Naive thymus-derived CD8-positive, alpha-beta T cell (primary cell): ENCODE measurements at places on chromosomes 5 and 9.

DNA sequence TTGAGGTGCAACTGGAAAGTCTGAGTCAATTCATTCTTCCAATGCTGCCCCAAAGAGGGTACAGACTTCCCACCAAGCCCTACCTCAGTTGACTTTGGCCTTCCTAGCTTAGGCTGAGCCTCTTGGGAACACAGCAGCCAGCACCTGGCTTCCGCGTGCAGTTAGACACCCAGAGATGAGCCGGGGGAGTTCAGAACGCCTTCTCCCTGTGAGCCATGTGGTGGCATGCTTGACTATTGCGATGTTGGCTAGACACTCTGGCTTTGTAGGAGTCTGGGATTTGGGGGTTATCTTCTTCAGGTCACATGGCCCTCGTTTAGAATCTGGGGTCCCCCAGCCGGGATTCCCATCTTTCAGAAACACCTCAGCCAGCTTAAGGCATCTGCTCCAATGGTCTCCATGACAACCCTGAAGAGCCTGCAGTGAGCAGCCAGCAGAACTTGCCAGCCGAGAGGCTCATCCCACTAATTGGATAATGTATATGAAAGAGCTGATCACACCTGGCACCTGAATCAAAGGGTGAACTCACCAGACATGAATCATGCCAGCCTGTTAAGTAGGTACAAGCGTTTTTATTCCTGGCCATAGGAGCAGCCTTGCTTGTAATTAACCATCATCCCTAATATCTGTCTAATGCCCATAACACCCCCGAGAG, 167.5 kb downstream of the SYK start:
- no peak for DNase-seq

GRCh38 chr9:95085861-95086563, 231.5 kb downstream of the FANCC start:
- DNase-seq, result no peak

GRCh38 chr5:132426525-132427138, 57.1 kb downstream of the SLC22A5 start:
- no peak for DNase-seq

- no peak for DNase-seq
Observed at GRCh38 chr9:81047280-81047679, 642.1 kb downstream of the TLE1 start.

DNA sequence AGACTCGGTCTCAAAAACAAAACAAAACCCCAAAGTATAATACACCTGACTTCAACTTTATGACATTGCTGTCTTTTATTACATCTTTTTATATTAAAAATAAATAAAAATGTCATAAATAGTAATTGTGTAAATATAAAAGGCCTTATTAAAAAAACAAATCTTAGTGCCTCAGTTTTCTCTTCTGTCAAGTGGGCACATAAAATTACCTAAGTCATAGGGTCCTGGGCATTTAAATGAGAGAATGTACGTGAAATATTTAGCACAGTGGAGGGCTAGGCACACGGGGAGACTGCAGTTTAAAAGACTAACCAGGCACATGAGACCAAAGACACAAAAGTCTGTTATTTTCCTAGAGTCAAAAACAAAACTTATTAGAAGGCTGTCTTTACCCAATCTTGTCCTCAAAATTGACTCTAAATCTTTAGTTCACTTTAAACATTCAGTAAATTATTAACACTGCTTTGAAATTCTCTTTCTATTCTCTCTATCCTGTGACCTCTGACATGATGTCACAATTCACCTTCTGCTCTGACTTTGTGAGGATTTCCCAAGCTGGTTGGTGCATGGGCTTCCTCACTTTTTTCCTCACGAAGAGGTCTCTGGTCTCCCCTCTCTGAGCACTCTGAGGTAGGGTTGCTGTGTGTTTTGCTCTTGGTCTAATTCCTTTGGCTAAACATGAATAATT, 2.5 kb upstream of the RNF14 start:
- DNase-seq, result no peak

DNA sequence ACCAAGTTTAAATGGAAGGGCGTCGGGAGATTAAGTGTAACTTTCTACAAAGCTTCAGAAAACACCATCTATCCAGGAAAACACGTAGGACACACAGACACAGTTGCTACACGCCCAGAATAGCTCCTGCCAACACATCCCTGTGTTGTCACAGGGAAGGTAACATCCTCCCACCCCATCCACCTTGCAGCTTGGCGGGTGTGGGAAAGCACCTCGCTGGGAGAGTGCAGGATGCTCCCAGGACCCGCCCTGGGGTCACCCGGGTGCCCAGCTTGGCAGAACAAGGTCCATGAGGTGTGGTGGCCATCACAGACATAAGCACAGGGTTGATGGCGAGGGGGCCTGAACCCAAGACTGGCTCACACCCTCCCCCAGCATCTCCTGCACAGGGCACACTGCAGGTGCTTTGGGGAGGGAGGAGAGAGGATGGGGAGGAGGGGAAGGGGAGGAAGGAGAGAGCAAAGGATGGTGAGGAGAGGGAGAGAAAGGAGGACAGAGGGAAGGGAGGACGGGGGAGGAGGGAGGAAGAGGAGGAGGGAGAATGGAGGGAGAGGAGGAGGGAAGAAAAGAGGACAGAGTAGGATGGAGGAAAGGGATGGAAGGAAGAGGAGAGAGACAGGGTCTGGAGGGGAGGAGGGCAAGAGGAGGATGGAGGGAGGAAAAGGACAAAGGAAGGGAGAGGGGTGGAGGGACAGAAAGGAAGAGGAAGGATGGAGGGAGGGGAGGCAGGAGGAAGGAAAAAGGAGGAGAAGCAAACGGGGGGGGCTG, 37.2 kb downstream of the GOLM1 start:
- DNase-seq, result no peak

GRCh38 chr9:118003240-118003639, 299.0 kb downstream of the TLR4 start:
- DNase-seq, result no peak

DNA sequence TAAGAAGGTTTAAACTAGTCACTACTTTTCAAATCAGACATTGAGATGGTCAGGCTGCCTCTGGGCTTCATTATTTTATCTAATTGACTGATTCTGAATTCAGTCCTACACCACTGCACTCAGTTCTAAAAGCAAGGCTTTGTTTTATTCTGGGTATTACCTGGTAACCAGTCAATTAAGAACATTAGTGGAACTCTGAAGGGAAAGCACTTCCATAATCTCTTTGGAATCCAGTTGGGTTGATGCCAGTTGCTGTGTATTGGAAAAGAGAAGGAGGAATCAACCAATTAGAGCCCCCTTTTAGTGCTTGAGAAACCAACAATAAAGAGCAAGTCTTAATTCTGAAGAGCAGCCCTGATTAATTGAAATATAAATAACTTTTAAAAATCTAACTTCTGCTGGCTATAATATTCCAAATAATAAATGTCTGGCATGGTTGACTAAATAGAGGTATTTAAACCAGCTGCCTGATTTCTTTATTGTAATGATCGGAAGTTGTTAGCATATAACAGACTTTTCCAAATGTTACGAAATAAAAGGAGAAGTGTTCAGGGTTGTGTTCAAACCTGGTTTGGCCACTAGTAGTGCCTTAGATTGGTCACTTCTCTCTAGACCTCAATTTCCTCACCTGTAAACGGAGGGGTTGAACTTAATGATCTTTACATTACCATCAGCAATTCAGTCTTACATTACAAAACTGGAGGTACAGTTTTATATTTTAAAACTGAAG, 32.0 kb downstream of the CPEB4 start:
- no peak for DNase-seq

GRCh38 chr5:107514305-107514704, 156.4 kb downstream of the EFNA5 start:
- DNase-seq, result no peak

DNA sequence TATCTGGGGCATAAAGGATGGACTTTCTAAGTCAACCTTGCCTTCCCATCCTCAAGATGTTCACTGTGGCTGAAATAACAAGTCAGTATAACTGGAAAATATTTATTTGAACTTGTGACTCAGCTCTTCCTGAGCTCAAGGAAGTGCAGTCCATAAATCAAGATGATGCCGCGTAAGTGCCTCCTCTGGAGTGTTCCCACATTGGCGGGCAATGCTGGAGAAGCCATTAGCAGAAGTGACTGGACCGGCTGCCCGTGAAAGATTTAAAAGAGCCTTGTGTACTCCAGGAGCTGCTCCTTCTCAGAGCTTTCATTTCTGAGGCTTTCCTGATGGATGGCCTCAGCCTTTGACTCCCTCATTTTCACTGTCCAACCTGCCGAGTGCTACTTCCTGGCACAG, 17.4 kb downstream of the TMOD1 start:
- no peak for DNase-seq

- no peak for DNase-seq
Observed at GRCh38 chr5:107557051-107557658, 113.6 kb downstream of the EFNA5 start.

- DNase-seq, result no peak
Observed at GRCh38 chr5:173016598-173017046, 33.1 kb downstream of the ATP6V0E1 start.

- DNase-seq, result no peak
Observed at GRCh38 chr5:1199649-1200494, 1.5 kb upstream of the SLC6A19 start.

DNA sequence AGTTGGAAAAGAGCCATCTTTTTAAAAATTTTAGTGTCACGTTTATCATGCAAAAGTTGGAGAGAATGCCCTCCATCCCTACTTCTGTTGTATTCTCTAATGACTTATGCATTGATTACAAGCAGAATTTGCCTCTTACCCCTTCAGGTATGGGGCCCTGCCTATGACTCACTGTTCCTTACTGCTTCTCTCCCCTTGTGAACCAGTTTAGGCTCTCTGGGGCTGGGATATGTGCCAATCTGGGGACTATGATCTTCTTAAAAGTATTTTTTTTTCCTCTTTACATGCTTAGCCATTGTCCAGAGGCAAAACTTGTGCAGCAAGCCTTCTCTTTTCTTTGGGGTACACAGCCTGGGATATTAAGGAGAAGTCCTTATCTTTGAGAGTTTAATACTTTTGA, 37.4 kb downstream of the CAMK4 start:
- DNase-seq, result no peak

DNA sequence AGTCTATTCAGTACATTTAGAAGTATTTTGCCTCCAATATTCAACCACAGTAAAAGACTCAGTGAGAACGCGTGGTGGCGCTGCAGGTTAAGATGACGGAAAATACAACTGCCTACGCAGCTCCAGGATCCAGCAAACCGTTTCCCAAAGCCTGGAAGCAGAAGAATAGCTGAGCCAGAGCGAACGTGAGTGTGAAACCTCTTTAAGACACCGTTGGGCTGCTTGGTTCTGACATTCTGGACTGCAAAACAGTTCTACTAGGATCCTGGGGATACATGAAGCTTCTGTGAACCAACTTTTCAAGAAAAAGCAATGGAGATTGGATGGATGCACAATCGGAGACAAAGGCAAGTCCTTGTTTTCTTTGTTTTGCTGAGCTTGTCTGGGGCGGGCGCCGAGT, at the start of gene PCDHB16:
TSS of gene PCDHB16 (plus strand) at position 140 of the 400 bp plus-strand sequence. CDS start at position 313, 173 bp downstream.
- DNase-seq, result no peak

GRCh38 chr9:71955300-71955915, 44.0 kb downstream of the C9orf85 start:
- no peak for DNase-seq

DNA sequence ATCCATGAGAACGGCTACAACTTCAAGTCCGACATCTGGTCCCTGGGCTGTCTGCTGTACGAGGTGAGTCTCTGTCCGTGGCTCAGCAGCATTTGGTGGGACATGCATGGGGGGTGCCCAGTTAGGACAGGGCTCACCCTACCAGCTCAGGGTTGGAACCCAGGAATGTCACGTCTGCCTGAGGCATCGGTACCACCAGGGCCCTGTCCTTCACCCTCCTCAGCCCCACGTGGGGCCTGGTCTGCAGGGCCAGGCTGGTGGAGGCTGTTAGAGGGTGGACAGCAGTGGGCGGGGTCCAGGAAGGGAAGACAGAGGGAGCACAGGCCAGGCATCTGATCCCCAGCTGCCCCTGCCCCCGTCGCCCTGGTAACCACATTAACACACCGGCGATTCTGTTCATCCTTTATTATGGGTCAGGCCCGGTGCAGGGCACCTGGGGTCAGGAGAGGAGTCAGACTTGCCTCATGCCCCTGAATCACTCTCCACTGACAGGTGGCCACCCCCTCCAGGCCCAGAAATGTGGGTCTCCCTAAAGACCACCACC, 75.6 kb downstream of the PSMB7 start:
- no peak for DNase-seq

- no peak for DNase-seq
Observed at GRCh38 chr5:132232465-132232864, 4.8 kb upstream of the P4HA2 start.

DNA sequence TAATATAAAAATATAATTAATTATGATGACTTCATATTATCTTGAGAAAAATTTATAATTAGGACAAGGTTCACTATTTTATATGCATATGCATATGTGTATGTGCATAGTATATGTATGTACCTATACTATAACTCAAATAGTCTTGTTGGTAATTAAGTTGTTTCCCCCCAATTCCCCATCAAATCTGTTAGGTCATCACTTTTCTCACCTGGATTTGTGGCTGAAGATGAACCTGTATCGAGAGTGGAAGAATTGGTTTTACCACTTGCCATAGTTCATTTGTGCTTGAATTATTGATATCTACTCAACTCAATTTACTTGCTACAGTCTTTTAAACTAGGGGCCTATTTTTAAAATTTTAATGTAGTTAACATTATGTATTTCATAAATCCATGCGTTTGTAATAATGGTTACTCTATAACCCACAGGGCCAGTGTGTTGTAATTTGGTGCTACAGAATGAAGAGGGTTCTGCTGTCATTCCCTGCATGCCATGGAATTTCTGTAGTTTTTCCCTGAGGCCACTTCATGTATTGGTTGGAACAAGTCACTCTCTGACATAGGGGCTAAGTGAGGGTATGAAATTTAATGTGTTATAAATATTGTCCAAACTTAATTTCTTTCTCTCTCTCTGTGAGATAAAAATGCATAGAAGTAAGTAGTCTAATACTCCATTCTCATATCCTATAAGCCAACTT, 74.9 kb downstream of the TAF11L14 start:
- no peak for DNase-seq

DNA sequence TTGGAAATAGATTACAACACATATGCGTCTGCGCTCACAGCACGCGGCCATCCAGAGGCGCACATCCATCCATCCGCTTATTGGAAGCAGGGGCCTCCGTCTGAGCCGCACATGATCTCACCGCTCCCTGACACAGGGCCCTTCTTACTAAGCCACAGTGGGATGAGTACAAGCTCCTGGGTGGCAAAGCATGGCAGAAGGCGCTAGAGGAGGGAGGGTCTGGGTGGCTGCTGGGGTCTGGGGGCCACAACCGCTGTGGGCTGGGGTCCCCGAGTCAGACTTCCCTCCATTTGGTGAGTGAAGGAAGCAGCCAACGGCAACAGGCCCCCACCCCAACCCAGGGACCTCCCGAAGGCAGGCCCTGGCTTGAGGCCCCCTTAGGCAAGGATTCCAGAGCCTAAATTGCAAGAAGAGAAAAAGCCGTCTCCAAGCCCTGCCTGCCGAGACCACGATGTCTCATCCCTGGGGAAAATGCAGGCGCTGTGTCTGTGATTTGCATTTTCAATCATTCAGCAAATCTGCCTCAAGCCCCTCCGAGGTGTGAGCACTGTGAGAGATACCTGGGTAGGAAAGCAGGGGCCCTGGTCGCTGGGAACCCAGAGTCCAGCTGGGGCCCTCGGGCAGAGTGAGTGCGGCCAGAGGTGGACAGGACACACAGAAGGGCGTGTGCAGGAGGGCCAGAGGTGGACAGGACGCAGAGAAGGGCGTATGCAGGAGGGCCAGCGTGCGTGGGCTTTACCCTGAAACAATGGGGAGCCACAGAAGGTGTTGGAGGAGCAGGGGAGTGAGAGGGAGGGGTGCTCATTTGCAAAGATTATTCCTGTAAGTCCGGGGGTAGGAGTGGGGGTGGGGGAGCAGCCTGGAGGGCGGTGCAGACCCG, 135.7 kb downstream of the OLFM1 start:
- peak; percentile 35 for DNase-seq
